Posterior vena cava (tissue), 2 donors: ENCODE measurements at places on chromosomes 3 and 15.
A peak's percentile ranks its signal among the peaks of the same experiment; 100 is the strongest.

- no peak for DNase-seq
Observed at GRCh38 chr3:125075738-125076137, 19.9 kb upstream of the HEG1 start.

GRCh38 chr15:32923176-32923575, 205.4 kb downstream of the GREM1 start:
- DNase-seq = no peak

DNA sequence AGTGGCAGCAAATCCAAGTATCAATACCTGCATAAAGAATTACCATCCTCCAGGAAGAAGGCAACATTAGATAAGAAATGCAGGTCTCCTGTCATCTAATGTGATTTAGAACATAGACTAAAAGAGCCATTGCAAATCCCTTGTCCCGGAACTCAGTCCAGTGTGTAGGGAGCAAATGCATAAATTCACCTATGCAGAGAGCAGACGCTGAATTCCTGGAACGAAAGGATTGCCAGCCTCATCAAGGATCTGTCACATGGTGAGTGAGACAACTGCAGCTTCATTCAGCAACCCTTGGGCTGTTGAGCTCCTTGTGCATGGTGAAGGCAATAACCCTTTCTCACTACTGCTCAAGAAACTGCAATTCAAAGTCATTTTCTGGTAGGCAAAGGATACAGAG, 696.8 kb upstream of the CFAP20DC start:
- DNase-seq = no peak

DNA sequence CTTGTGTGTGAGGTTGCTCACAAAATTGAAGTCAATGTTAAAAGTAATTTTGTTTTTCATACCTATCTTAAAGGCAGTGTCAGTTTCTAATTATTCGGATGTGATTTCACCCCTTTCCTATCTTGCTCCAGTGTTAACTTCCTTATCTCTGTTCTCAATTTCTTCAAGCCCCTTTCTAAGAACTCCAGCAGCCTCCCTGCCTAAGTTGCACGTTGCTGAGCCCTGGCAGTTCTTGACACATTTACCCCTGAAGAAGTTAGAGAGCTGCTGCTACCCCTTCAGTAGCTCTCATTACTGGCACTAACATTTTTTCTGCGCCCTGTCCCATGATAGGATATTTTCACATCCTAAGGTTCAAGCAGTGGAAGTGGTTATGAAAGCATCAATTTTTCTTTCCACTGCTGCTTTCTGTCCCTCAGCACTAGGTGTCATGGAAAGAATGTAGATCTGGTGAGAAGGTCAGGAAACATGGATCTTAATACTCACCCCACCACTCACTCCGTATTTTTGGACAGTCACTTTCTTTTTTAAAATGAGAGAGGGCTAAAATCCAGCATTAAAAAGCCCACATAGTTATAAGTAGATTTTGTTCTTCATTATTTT, 62.9 kb downstream of the OPA1 start:
- DNase-seq = no peak

DNA sequence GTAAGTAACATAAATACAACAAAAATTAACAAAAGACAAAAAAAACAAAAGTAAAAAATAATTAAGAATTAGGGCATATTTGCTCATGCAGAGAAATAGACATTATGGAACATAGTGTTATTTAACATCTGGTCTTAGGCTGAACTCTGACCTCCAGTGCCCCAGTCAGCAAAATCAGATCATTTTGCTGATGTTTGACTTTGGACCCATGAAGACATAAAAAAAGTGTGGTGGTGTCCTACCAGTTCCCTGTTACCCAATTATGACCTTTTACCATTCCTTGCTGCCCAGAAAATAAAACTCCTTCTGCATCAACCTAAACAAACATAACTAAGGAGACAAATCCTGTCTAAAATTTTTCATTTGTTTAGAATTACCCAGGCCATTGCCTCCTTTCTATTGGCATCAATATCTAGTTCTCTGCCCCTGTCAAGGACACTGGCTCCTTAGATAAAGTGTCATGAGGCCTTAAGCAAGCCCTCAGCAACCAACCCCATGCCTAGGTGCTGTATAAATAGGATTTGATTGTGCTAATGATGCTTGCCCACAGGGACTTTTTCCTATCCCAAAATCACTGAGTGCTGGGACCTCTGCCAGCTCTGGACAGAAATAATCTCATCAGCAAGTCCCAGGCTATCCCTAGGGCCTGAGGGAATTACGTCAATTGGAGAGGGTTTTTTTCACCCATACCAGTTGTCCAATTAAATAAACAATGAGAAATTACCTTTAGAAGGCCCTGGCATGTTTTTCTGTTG, 334.5 kb upstream of the UMPS start:
- DNase-seq = peak; percentile 84

DNA sequence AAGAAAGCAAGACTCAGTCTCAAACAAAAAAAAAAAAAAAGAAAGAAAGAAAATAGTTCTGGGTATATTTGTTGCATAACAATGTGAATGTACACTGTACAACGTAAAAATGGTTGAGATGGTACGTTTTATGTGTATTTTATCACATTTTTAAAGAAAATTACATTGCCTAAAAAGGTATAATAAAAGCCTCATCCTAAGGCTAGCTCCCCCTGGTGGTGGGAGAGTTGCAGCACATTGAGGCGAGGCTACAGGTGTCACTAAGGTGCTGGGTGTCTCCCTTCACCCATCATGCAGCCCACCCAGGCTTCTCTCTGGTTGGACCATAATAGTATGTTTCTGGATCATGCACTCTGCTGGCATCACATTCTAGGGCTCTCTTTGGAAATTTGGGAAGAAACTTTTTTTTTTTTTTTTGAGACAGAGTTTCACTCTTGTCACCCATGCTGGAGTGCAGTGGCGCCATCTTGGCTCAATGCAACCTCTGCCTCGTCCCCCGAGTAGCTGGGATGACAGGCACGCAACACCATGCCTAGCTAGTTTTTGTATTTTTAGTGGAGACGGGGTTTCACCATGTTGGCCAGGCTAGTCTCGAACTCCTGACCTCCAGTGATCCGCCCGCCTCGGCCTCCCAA, 12.4 kb upstream of the RAB11A start:
- DNase-seq = no peak

- no peak for DNase-seq
Observed at GRCh38 chr3:1848935-1849334, 249.7 kb upstream of the CNTN4 start.

- peak; percentile 90 for DNase-seq
Observed at GRCh38 chr3:46695177-46695961, 1.9 kb upstream of the ALS2CL start.

DNA sequence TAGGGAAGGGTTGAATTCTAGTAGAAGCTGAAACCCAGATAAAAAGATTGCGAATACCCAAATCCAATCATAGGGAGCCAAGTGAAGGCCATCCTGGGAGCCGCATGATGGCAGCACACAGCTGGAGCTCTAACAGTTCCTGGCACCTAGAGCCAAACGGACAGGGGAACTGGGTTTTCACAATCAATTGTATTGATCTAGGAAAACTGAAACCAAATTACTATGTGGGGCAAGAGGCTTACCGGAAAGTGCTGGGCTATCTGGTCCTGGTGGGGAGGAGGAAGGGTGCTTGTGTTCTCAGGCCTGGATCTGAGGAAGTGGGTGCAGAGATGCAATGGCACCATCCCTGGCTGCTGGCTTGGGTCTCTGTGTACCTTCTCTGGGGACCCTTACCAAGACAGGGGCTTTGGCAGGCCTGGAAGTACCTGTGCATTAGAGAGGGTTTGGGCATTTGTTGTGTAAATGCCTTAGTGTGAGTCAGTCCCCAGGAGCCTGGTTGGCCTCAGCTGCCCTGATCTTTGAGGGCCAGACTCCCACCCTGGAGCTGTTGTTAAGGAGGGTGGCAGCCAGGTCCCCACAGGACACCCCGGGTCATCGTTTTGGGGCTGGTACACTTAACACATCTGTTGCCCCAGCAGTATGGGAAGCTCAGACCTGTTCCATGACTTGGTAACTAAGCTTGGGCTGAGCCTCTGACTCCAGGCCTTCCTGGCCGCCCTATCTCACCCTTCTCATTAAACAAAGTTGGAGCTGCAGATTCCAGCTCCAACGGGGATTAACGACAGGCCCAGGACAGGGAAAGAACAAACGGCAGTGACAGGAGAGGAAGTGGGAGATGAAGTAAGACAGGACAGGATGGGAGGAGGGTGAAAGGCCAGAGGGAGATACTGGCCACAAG, 8.9 kb upstream of the FURIN start:
- no peak for DNase-seq

DNA sequence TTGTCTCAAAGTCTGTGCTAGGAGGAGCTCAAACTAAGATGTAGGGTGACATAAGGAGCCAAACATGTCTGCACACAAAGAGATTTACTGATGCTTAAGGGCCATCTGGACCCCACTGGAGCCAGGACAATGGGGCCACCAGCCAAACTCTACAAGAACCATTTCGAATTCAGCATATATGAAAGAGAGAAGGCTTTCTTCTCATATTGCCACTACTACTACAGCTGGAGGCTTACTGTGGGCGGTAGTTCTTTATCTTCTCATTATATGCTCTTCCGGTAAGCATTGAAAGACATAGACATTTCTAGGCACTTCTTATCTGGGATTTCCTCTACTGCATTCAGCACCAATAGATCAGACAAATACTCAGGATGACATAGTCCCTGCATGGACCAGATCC, 404.4 kb upstream of the PROK2 start:
- DNase-seq = no peak

DNA sequence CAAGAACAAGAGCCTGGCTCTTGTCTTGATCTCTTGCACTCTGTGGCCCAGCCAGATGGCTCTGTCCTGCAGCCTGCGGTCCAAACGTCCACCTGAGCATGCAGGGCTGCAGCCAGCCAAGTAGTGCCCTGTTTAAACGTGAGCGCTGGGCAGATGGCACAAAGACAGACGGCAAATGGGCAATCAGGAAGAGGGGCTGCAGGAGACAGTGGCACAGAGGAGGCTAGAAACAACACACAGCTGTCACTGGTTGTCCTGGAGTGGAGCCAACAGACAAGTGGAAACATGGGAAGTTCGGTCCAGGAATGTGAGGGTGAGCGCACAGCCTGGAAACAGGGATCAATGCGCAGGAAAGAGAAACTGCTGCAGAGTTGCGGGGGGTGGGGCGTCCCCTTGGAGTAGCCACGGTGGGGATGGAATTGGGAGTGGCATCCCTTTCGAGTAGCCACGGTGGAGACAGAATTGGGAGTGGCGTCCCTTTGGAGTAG, 10.7 kb upstream of the ZXDC start:
- no peak for DNase-seq

- DNase-seq = no peak
Observed at GRCh38 chr15:63051156-63052066, 8.9 kb downstream of the TPM1 start.

- no peak for DNase-seq
Observed at GRCh38 chr3:102165367-102165766, 269.4 kb upstream of the ZPLD1 start.

DNA sequence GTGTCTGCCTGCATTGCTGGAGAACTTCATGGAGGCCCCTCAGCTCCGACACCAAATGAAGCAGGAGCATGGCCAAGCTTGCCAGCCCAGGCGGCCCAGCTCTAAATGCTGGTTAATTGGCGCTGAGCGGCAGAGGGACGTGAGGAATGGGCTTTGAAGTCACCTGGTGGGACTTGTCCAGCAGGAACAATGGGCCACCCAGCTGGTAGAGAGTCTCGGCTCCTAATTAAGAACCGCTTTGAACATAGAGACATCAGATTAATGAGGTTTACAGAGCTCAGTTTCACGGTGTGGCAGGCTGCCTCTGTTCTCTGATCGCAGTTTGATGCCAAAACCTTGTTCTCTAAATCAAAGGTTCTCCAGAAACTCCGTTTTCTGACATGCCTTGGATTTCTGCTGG, 77.5 kb upstream of the LINGO1 start:
- DNase-seq = no peak

DNA sequence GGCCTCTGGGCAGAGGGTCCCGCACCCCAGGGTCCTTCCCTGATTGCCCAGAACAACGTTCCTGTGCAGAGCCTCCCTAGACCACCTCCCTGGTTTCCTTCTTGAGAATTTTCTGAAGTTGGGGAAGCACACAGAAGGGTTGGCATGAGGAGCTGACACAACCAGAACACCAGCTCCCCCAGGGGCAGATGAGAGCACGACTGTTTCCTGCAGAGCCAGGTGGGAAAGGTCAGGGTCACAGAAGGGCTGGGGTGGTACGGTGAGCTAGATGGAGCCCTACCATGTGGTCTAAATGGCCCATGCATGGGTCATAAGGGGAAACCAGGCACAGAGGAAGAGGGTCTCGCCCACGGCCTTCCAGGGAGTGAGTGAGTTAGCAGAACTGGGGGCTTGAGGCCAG, 10.4 kb downstream of the PPCDC start:
- DNase-seq = no peak

DNA sequence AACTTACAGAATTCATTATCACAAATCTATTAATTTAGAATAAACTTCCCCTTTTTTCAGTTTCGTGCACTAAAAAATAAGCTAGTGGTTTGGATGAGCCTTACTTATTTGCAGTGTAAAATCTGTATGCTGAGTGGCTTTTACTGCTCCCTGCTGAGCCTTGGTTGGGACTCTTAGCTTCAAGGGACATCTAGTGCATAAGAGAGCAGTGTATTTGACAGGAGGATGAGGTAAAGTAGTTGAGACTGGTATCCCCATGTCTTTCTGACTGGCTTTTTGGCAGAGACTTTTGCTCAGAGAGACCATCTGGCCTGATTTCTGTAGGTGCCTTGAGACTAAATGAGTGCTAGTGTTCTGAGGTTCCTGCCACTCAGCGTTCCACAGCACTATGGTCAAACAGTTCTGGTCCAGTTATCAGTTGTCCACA, 11.8 kb downstream of the CAPN7 start:
- DNase-seq = no peak

DNA sequence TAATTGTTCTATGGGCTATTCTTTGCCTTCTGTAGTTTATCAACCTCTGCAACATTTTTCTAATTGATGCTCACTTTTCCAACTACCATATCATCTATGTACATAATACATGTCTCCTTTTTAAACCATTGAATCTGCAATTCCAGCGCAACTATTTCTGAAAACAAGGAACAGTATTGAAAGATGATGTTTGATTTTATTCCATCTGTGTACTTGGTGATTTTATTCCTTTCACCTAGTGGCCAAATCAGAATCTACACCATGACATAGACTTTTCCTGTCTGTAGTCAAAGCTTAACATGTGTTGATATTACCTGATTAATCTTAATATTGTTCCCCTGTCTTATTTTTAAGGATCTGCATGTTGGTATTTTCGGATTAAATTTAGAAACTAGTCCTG, 13.0 kb downstream of the NKTR start:
- no peak for DNase-seq

DNA sequence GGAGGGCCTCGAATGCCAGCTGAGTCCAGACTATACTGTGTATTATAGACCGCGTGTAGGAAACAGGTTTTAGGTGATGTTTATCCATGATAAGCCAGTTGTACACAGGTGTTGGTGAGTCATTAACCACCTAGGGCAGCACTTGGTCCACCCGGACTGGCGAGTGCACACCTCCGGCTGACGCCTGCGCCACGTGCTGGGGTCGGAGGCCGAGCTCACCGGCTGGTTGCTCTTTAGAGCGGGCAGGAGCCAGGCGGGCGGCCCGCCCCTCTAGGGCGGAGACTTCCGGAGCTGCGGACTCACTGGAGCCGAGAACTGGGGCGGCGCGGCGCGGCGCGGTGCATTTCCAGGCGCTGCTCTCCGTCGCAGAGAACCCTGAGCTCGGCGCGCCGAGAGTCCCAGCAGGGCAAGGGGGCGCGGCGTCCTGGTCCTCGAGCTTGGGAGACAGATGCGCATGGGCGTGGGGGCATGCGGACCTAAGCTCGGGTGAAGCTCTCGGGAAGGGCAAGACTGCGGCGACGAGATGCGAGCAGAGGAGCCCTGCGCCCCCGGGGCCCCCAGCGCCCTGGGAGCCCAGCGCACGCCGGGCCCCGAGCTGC, at the start of gene ESYT3:
ESYT3 (plus strand) TSS at position 341 of the 599 bp plus-strand sequence; CDS start at position 524, 183 bp downstream.
- peak; percentile 89 for DNase-seq
